Amniotic epithelial cell (primary cell): ENCODE measurements at places on chromosomes 5 and 9.

DNA sequence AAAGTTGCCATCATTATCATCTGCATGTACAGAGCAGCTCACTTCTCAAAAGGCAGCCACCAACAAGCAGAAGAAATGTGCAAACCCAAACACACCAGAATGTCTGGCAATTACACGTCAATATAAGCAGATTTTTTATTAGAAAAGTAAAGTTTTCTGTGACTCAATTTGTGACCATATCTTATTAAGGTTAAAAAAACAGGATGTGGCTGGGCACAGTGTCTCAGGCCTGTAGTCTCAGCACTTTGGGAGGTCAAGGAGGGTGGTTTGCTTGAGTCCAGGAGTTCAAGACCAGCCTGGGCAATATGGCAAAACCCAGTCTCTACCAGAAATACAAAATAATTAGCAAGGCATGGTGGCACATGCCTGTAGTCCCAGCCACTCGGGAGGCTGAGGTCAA lies 176.7 kb downstream of the FANCC start:
- no peak for DNase-seq

- no peak for DNase-seq
These were observed 208.6 kb upstream of the PAPPA start for GRCh38 chr9:115945009-115945431.

- peak; percentile 49 for DNase-seq
These were observed 475 bp upstream of the GOLM1 start for GRCh38 chr9:86099701-86100364.

GRCh38 chr5:94361161-94361560 lies 257.2 kb downstream of the KIAA0825 start:
- peak; percentile 2 for DNase-seq

GRCh38 chr5:173972925-173973615 lies 15.9 kb upstream of the C5orf47 start:
- peak; percentile 81 for DNase-seq

DNA sequence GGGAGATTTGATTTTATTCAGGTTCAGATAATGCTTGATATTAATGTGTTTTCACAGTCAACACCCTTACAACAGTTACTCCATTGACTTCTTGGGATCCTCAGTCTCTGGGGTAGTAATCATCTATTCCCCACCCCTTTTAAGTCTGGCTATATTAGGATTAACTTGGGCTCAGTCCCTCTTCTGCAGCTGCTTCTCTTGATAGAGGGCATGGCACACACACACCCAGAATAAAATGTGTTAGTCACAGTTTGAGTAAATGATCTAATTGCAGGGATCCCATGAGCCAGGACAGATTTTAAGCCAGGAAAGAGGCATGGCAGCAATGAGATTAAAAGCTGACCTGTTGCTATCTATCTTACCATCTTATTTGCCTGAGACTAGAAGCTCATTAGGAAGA lies 53.7 kb upstream of the VLDLR start:
- no peak for DNase-seq

DNA sequence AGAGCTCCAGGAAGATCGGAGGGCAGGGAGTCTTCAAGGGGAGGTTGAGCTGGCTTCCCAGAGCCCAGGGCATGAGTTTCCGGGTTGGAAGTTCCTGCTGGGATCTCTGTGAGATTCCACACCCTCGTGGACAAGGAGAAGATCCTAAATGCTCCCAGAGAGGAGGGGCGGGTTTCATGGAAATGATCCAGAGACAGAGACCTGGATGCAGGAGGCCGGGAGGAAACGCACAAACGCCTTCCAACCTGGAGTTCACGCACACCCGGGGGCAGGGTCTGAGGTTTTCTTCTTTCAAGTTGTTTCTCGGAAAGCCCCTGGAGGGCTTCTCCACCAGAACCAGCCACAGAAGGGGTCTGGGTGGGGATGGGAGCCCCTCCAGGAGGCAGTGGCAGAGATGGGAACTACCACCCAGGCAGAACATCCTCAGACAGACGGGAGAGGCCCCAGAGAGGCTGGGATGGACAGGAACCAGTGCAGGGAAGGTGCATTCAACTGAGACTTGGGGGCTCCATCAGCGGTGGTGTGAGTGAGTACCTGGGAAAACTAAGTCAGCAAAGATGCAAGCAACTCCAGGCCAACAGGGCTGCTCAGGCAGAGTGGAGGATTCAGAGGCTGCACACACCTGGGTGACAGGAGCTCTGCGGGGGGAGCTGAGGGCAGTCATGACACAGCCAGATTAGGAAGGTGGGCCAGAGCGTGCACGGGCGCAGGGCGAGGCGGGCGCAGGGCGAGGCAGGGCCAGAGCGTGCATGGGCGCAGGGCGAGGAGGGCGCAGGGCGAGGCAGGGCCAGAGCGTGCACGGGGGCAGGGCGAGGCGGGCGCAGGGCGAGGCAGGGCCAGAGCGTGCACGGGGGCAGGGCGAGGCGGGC lies 52.1 kb upstream of the EXOC3 start:
- DNase-seq = no peak

- no peak for DNase-seq
These were observed 102.9 kb downstream of the LIFR start for GRCh38 chr5:38453506-38453905.

- no peak for DNase-seq
These were observed 52.3 kb downstream of the TLE4 start for GRCh38 chr9:79623799-79624721.

DNA sequence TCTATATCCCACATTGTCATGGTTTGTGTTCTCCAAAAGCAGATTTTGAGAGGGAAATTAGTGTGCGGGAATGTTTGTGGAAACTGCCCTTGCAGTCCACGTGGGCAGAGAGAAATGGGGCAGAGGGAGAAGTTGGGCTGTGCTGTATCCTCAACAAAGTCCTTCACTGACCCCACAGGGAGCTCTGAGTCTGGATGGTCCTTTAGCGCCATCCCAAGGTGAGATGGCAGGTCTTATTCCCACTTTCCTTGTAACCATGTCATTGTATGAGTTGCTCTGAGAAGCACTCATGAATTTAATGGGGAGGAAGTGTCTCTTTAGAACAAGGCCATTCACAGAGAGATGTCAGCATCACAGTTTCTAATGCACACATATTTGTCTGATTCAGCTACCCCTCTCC lies 127.1 kb downstream of the ANKRD18B start:
- DNase-seq = no peak

GRCh38 chr9:79242489-79242888 lies 329.3 kb upstream of the TLE4 start:
- no peak for DNase-seq

- no peak for DNase-seq
These were observed 59.7 kb downstream of the TENT4A start for GRCh38 chr5:6772886-6773285.

GRCh38 chr5:73339051-73339575 lies 109.5 kb downstream of the FOXD1 start:
- DNase-seq = no peak

- DNase-seq = no peak
These were observed 362.1 kb downstream of the EBF1 start for GRCh38 chr5:158737536-158738027.

GRCh38 chr5:56852228-56853000 lies 37.1 kb downstream of the MAP3K1 start:
- peak; percentile 81 for DNase-seq

GRCh38 chr9:88925481-88925880 lies 65.8 kb upstream of the S1PR3 start:
- no peak for DNase-seq

GRCh38 chr9:3629495-3629894 lies 103.7 kb upstream of the RFX3 start:
- DNase-seq = no peak

GRCh38 chr9:129802833-129803675 lies at the start of gene TOR1B:
TOR1B (plus strand) TSS chr9:129803184; CDS start chr9:129803213, 29 bp downstream.
- DNase-seq = peak; percentile 85
